IMR-90 (cell line): ENCODE measurements at places on chromosomes 16 and 17. TPM values are rescaled to one million over a fixed set of nuclear protein-coding genes. Genes with fewer than 3 reads are reported as not detected.
A peak's percentile ranks its signal among the peaks of the same experiment; 100 is the strongest.

DNA sequence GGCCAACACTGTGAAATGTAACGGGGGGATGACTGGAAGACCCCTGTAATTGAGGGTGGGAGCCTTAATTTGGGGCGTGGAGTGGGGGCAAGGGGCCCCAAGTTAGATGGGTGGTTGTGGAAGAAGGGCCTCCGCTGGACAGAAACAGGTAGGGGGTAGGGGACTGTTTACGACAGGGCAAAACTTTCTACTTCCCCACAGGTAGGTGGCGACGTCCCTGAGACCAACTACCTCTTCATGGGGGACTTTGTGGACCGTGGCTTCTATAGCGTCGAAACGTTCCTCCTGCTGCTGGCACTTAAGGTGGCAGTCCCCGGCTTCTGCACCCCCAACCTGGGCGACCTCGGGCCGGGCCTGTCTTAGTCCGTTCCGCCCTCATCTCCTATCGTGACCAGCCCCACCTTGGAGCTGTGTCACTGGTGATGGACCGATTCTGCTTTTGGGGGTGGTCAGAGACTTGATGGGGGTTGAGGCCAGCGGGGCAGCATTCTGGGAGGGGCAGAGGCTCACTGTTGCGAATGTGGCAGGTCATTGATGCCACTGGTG is 6.8 kb downstream of the PPP4C start:
- no peak for DNase-seq

The CDIPT gene
- total RNA-seq = 47.1 and 48.3 TPM in 2 replicates

The SPATA22 gene
- 0.18 and 0.28 TPM in 2 replicates for total RNA-seq

GRCh38 chr16:58425245-58425644 is 33.0 kb downstream of the GINS3 start:
- DNase-seq = no peak

The SEPTIN12 gene
- total RNA-seq = not detected in 2 replicates

- DNase-seq = no peak
Measured at GRCh38 chr16:2358811-2359210, 18.3 kb upstream of the ABCA3 start.

The RGS11 gene
- total RNA-seq = under 0.01 TPM in 2 replicates

GRCh38 chr17:3799181-3799945 is 1.6 kb downstream of the ITGAE start:
- no peak for DNase-seq

The ALOX12 gene
- not detected in 2 replicates for total RNA-seq

DNA sequence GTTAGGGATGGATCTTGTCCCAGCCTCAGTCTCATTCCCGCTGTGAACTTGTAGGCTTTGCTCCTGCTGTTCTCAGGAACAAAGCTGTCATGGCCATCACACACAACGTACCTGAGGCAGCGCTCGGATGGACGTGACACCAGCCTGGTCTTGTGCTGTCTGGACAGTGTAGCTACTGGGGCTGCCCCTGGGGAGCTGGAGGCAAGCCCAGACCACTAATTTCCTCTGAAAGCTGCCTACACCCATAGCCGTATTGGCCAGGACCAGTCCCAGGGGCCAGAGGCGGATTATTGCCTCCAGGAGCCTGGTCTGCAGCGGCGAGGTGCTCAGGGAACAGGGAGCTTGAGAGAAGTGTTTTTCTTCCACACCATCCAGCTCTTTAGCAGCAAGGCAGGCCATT is 11.7 kb downstream of the ZNHIT3 start:
- no peak for DNase-seq

GRCh38 chr17:17205368-17206123 is 587 bp downstream of the PLD6 start:
- DNase-seq = peak; percentile 21

The SDK2 gene
- total RNA-seq = under 0.01 TPM in 2 replicates

- DNase-seq = no peak
Measured at GRCh38 chr17:29582254-29582765, 7.1 kb downstream of the GIT1 start.

- no peak for DNase-seq
Measured at GRCh38 chr16:4404247-4404966, 12.0 kb downstream of the CORO7 start.

GRCh38 chr16:15707332-15707731 is 57.3 kb downstream of the NDE1 start:
- no peak for DNase-seq

The KRTAP4-5 gene
- total RNA-seq = not detected in 2 replicates

DNA sequence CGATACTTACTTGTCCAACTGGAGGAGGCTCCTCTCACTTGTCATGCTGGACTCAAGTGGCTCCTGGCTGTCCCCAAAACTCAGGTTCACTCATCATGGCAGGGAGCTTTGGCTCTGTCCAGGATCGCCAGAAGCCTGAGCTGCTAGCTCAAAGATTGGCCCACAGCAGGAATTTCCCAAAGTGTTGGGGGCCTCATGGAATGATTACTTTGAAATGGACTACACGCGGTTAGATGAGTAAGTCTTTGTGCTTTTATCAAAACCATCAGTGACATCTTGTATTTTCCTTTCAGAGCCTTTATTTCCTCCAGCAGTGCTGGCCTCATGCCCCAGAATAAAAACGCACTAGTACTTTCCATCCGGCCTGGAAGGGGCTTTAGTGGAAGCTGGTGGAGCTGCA is 29.2 kb upstream of the PHB1 start:
- peak; percentile 42 for DNase-seq

DNA sequence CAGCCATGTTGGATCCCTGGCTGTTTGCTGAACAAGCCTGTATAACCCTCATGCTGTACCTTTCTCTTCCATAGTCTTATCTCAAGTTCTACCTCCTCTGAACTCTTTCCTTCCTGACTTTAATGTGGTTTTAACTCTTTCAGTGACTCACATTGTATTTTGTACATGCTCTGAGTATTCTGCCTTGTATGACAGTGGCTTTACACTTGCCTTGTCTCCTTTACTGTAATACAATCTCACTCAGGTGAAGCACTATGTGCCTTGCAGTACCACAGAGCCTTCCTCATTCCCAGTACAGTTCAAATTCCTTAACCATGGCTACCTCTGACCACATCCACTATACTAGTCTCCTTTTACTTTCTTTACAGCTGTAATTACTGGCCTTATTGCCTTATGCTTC is 14.1 kb downstream of the PSMD11 start:
- no peak for DNase-seq

GRCh38 chr16:50185005-50185505 is 31.9 kb downstream of the TENT4B start:
- DNase-seq = peak; percentile 75

- no peak for DNase-seq
Measured at GRCh38 chr16:5001571-5001970, 32.2 kb downstream of the NAGPA start.

DNA sequence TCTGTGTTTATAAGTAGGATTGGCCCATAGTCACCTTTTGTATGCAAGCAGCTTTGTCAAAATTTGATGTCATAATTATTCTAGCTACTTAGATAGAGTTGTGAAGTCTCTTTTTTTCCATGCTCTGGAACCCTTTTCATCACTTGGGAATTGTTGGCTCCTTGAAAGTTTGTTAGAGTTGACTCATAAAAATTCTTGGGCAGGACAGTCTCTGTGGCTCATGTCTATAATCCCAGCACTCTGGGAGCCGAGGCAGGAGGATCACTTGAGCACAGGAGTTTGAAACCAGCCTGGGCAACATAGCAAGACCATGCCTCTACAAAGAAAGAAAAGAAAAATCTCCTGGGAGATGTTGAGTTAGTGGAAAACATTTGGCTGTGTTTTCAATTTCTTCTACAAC is 45.7 kb upstream of the MRC2 start:
- DNase-seq = no peak

GRCh38 chr16:11742093-11742535 is 543 bp downstream of the TXNDC11 start:
- no peak for DNase-seq

DNA sequence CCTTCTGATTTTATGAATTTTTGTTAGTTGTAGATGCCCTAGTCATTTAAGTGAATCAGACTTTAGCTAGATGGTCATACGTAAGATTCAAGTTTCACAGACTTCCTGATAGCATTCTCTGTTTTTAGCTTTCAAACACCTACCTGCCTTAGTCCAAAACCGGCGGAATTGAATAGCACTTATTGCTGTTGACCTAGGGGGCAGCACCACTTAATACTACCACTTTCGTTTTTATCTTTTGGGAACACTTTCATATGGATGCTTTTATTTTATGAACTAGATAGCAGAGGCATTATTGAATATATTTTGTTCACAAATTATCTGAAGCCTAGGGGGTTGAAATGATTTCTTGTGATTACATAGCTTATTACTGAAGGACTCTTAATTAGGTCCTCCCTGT is 31.5 kb downstream of the TADA2A start:
- DNase-seq = no peak

The PLEKHM1 gene
- total RNA-seq = 4.2 and 4.7 TPM in 2 replicates

DNA sequence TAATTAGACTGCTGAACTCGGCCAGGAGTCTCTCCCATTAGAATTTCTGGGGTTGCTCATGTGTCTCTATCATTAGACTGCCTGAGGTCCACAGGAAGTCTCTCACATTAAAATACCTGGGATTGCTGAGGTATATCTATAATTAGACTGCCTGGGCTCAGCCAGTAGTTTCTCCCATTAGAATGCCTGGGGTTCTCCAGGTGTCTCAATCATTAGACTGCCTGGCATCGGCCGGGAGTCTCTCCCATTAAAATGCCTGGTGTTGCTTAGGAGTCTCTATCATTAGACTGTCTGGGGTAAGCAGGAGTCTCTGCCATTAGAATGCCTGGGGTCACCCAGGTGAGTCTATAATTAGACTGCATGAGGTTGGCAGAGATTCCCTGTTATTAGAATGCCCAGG is 2233.4 kb downstream of the TP53TG3F start:
- DNase-seq = no peak

GRCh38 chr16:12462426-12463280 is 341.0 kb downstream of the CPPED1 start:
- peak; percentile 82 for DNase-seq

- no peak for DNase-seq
Measured at GRCh38 chr17:6506679-6507231, 49.6 kb downstream of the PITPNM3 start.
